Activated T-cell treated with anti-CD3 and anti-CD28 coated beads, Interleukin-2, amount 50 U/mL, for 48 hours (primary cell): ENCODE measurements at places on chromosomes 13 and 19.

DNA sequence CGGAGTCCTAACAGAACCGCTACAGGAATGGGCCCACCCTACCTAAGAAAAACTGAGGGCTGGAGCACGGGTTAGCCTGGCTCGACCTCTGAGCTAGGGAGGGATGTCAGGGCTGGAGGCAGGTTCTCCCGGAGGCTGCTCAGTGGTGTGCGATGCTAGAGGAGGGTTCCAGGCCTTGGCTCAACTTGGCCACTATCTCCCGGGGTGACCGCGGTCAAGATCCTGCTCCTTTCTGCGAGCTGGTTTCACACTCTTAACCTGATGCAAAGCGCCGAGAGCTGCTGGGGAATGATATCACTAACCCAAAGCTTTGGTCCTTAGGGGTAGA, 301 bp downstream of the POP4 start:
- DNase-seq = no peak

GRCh38 chr19:49065905-49066512, 1.4 kb upstream of the NTF4 start:
- no peak for DNase-seq

GRCh38 chr13:109802936-109803335, 16.6 kb upstream of the IRS2 start:
- no peak for DNase-seq

- no peak for DNase-seq
Observed at GRCh38 chr19:29678484-29679106, 13.3 kb downstream of the PLEKHF1 start.

DNA sequence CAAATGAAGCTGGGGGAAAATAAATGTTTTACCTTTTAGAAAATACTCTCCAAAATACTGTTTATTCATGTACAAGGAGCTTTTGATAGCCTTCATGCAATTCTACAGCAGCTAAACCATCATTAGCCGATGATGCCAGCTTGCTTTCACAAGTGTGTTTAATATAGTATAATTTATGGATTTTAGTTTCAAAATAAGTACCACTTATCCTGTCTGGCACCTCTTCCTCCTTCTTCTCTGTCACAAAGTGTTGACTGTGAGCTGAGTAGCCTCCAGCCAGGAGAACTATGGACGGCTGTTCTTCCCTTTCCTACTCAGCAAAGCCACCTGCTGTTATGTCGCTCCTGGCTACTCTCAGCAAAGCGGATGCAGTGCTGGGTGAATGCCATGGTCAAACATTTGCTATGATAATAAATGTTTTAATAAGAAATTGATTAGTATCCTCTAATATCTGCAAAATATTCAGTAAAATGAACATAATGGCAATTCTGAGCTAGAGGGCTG, 238.2 kb downstream of the LIG4 start:
- no peak for DNase-seq

DNA sequence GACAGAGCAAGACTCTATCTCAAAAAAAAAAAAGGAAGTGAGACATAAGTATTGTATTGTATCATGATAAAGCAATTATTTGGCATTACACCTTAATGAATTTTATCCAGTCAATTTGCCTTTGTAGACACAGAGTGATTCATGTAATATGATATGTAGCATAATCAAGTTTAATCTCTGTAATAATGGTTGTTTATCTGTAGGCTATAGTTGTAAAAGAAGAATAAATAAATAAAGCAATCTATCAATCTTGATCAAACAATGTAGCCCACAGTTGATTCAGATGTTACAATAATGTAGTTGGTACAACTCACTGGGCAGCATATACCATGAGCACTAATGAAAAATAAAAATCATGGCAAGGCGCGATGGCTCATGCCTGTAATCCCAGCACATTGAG, 28.5 kb upstream of the CEACAM20 start:
- DNase-seq = no peak

DNA sequence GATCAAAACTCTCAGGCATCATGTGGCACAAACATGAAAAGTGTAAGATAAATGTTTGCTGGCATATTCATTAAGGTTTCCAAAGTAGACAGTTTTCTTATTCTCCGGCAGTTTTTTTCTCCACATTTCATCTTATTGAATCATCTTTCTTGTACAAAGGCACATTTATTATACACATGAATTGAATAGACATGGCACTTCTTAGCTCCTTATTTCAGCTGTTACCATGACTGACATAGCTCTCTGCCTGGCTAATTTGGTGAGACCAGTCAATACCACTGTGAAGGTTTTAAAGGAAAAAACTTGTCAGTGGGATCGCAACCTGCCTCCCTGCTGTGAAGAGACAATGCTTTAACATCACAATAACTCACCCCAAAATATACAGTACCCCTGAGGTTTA, 285.0 kb upstream of the PCDH20 start:
- no peak for DNase-seq

GRCh38 chr13:109395014-109395413, 391.4 kb downstream of the IRS2 start:
- no peak for DNase-seq

DNA sequence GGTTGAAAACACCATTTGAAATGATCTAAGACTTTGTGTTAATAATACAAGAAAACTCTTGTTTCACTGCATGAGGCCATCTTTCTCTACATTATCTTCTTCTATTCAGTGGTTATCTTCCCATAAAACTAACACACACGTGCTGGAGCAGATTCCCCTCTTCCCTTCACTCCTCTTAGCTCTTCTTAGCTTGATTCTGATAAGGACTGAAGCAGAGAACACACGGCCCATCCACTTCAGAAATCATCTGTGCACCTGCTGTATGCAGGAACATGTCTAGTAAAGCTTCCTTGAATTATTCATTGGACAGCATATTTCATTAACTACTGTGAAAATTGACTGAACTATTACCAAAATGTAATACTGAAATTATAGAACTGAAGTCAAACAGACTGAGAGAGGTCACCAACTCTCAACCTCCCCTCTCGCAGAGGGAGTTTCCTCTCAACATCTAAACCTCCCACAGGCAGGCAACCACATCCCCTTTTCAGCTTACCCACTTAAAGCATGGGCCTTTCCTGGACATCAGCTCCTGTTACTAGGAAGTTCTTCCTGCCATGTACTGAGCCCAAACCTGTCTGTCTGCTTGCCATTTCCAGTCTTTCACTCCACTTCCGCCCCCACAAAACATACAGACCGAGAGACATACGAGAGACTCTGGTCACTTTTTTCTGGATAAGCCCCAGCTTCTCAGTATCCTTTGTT, 113.9 kb downstream of the CRYL1 start:
- DNase-seq = peak; percentile 59

DNA sequence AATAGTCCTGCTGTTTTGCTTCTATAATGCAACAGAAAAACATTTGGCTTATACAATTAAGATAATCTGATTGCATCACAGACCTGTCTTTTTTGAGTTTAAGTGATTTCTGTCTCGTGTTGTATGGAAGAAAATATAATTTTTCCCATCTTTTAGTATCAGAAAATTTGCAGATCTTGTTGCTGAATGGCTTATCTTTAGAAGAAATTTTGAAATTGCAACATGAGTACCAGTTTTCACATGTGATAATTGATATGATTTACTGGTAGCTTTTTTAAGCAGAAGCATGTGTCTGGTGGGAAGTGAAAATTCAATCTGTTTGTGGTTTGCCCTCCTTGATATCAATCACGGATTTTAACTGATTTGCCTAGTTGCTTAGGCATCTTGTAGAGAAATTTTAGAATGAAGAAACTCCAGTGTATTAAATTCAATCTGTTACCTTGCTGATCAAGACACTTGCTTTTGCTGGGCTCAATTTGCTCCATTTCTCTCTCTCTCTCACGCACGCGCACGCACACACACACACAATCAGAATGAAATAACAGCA, 89.8 kb upstream of the MYCBP2 start:
- no peak for DNase-seq

DNA sequence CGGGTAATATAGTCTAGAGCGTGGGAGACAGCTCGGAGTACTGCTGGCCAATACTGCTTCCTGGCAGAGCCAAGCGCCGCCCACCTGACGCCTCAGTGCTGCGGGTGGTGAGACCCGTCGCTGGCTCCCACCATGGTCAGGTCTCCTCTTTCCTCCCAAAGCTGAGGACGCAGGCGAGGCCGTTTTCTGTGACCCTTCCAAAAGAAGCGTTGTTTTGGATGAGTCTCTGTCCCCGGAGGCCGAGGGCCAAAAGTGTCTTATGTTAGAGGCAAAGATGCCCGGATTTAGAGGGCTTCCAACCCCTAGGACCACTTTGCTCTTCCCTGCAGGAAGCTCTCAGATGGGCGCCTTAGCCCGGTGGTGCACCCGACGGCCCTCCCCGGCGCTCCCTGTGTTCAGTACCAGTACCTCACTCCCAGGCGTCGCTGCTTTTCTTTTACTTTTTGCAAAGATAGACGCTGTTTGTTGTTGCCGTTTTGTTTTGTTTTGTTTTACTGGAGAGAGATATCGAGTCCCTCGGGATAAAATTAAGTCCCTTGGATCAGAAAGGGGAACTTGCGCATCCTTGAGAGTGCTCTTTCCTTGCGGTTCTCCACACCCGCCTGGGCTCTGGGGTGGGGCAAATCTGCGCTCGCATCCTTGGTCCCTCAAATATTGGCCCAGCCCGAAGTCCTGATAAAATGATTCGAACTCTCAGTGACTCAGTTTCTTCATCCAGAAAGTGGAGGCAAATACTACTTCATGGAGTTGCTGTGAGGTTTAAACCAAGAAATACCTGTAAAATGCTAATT, 7.0 kb downstream of the PDX1 start:
- DNase-seq = peak; percentile 26

DNA sequence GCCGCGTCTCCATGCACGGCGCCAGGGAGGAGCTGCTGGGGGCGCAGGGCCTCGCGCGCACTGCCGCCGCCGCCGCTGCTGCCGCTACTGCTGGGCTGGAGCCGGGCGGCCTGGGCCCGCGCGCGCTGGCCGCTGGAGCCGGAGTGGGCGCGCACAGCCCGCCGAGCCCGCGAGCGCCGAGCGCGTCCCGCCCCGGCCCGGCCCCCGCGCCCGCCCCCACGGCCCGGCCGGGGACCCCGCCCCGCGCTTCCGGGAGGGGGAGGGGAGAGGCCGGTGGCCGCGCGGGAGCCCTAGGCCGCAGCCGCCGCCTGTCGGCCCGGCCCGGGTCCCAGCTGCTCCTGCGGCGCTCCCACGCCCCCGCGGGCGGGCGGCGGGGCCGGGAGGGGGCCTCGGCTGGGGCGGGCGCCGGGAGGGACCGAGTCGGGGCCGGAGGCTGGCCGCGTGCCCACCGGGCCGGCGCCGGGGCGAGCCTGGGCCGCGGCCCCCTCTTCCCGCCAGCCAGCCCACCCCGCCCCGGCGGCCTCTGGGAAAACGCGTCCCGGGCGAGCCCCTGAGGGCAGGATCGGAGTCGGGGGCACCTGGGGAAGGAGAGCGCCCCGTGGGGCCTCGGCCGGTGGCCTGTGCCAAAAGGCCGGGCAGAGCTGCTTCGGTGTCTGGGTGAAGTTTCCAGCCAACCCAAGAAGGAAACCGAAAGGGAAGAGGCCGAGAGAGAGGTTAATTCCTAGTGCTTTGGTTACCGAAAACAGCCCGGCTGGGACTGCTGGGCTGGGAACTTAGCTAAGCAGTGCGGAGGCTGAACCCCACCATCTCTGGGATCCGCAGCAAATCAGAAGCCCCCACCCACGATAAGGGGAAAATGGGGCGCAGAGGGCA, at the start of gene STK24:
TSS of gene STK24 (minus strand) at position 145 of the 873 bp plus-strand sequence. CDS start 321 bp downstream, outside the sequence.
- peak; percentile 80 for DNase-seq

GRCh38 chr19:49148784-49149651, 6.2 kb downstream of the HRC start:
- peak; percentile 90 for DNase-seq

GRCh38 chr13:59635589-59635988, 528.1 kb downstream of the DIAPH3 start:
- DNase-seq = no peak

- no peak for DNase-seq
Observed at GRCh38 chr13:33870046-33870668, 52.2 kb downstream of the RFC3 start.

DNA sequence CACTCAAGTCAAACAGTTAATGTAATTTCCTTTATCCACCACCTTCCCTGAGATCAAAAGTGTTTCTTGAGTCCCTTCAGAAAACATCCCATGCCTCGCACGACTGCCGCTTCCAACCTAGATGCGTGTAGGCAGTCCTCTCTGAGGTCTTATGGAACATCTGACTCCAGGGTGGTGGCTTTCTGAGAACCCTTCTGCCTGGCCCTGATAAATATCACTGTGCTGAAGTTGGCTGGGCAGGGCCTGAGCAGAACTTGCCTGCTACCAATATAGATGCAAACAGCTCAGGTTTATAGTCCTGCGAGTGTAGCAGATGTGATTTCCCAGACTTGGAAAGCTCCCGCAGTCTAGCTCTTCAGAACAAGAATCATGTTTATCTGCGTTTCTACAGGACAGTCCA, 61.1 kb upstream of the GPR12 start:
- DNase-seq = no peak

DNA sequence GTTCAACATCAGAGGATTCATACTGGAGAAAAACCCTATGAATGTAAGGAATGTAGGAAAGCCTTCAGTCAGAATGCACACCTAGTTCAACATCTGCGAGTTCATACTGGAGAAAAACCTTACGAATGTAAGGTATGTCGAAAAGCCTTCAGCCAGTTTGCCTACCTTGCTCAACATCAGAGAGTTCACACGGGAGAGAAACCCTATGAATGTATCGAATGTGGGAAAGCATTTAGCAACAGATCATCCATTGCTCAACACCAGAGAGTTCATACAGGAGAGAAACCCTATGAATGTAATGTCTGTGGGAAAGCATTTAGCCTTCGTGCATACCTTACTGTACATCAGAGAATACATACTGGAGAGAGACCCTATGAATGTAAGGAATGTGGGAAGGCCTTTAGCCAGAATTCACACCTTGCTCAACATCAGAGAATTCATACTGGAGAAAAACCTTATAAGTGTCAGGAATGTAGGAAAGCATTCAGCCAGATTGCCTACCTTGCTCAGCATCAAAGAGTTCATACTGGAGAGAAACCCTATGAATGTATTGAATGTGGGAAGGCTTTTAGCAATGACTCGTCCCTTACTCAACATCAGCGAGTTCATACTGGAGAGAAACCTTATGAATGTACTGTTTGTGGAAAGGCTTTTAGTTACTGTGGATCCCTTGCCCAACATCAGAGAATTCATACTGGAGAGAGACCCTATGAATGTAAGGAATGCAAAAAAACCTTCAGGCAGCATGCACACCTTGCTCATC, 15.4 kb downstream of the ZNF570 start:
- no peak for DNase-seq

- DNase-seq = no peak
Observed at GRCh38 chr13:103788061-103788652, 721.9 kb upstream of the SLC10A2 start.

- DNase-seq = no peak
Observed at GRCh38 chr19:51470966-51471365, 7.4 kb upstream of the CEACAM18 start.

- DNase-seq = no peak
Observed at GRCh38 chr13:105184201-105184600, 1351.3 kb downstream of the EFNB2 start.

- peak; percentile 36 for DNase-seq
Observed at GRCh38 chr19:49688531-49689132, 762 bp upstream of the ADM5 start.
